ENCODE measurements at places on chromosomes 3 and 15.

- H3K36me3 ChIP-seq, result peaks cover 57% of the 10 kb centered on the region
- H3K4me1 ChIP-seq, result no peaks in the 10 kb centered on the region
- H3K27ac ChIP-seq, result no peak overlapping the region
- no peak for DNase-seq
Measured at GRCh38 chr3:13332158-13332557, 88.0 kb downstream of the NUP210 start.

GRCh38 chr3:161100994-161101393 is 4.2 kb downstream of the B3GALNT1 start:
- peaks cover 14% of the 10 kb centered on the region for H3K27me3 ChIP-seq
- no peaks in the 10 kb centered on the region for H3K36me3 ChIP-seq
- H3K27ac ChIP-seq, result no peak overlapping the region
- H3K4me1 ChIP-seq, result peaks cover 7% of the 10 kb centered on the region
- DNase-seq, result no peak
- no peak overlapping the region for H3K4me3 ChIP-seq

- no peak for DNase-seq
- H3K4me1 ChIP-seq, result no peaks in the 10 kb centered on the region
- no peak overlapping the region for H3K4me3 ChIP-seq
- H3K36me3 ChIP-seq, result no peaks in the 10 kb centered on the region
- no peaks in the 10 kb centered on the region for H3K27me3 ChIP-seq
Measured at GRCh38 chr3:164641071-164641470, 437.2 kb downstream of the SI start.

DNA sequence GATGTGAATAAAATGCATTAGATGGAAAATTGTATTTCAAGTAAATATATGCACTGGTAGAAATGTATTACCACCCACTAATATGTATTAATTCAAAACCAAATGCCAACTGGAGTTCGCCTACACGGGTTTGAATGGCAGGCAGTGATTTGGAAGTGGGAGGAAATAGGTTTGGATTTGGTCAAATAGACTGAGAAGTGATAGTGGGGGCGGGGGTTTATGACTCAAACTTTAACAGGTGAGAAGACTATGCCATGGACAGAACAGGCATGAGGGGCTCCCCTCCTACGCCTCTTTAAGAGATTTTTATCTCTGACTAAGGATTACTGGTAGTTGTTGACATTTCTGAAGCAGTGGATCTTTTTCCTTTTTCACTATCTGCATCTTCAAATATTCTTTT is 677.8 kb downstream of the NTRK3 start:
- H3K4me3 ChIP-seq, result no peak overlapping the region
- H3K27me3 ChIP-seq, result peaks cover 2% of the 10 kb centered on the region
- no peaks in the 10 kb centered on the region for H3K4me1 ChIP-seq

- peaks cover 5% of the 10 kb centered on the region for H3K4me1 ChIP-seq
- H3K36me3 ChIP-seq, result no peaks in the 10 kb centered on the region
- H3K4me3 ChIP-seq, result no peak overlapping the region
- H3K27ac ChIP-seq, result no peak overlapping the region
- H3K27me3 ChIP-seq, result peaks cover 19% of the 10 kb centered on the region
Measured at GRCh38 chr15:61556037-61556648, 327.0 kb upstream of the RORA start.

GRCh38 chr15:58566029-58566428 is 134.2 kb downstream of the LIPC start:
- no peak for DNase-seq
- no peaks in the 10 kb centered on the region for H3K27me3 ChIP-seq
- no peak overlapping the region for H3K27ac ChIP-seq
- peaks cover 10% of the 10 kb centered on the region for H3K4me1 ChIP-seq

DNA sequence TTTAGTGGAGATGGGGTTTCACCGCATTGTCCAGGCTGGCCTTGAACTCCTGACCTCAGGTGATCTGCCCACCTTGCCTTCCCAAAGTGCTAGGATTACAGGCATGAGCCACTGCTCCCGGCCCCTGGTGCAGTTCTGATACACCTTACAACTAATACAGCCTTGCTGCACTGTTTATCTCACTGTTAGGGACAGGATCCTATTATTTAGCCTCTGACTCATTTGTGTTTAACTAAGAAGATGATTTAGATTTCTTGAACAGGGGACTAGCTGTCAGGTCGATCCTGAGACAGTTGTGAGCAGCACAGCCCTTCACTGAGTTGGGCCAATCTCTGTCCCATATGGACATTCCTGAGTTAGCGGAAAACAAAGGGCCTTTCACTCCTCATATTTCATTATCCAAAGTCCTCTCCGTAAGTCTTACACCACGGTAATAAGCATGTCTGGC is 19.2 kb downstream of the GYG1 start:
- H3K27ac ChIP-seq, result no peak overlapping the region
- H3K4me1 ChIP-seq, result peaks cover 4% of the 10 kb centered on the region
- H3K27me3 ChIP-seq, result no peaks in the 10 kb centered on the region
- no peak for DNase-seq
- H3K36me3 ChIP-seq, result peaks cover 49% of the 10 kb centered on the region

Data from activated CD4-positive, alpha-beta T cell treated with anti-CD3 and anti-CD28 coated beads for 36 hours (primary cell).